Spinal cord (tissue), 10 donors: ENCODE measurements at places on chromosomes 16 and 17. TPM values are rescaled to one million over a fixed set of nuclear protein-coding genes. Genes with fewer than 3 reads are reported as not detected.

The ETV4 gene
- 23.1 TPM for polyA plus RNA-seq

DNA sequence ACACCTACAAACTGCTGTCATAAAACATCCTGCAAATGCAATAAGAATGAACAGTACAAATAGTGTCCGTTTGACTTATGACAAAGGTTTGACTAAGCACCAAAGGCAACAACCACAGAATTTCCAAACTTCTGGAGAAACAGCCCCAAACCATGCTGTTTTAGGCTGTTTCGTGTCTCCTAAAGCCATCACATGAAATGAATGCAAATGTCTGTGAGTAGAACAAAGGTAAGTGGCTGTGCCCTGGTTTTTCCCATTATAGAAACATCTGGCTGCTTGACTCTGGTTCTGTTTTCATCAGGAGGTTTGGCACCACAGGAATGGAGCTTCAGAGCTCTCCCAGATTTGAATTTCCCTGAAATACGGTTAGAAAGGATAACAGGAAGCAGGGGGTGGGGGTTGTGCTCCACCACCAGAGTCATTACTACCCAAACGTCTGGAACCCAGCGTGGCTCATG is 4.6 kb upstream of the EMP2 start:
- H3K4me1 ChIP-seq: peaks cover 11% of the 10 kb centered on the region
- H3K27ac ChIP-seq: no peak overlapping the region
- peaks cover 3% of the 10 kb centered on the region for H3K27me3 ChIP-seq
- no peak for DNase-seq

The ZFP3 gene
- 13.2 TPM for polyA plus RNA-seq

DNA sequence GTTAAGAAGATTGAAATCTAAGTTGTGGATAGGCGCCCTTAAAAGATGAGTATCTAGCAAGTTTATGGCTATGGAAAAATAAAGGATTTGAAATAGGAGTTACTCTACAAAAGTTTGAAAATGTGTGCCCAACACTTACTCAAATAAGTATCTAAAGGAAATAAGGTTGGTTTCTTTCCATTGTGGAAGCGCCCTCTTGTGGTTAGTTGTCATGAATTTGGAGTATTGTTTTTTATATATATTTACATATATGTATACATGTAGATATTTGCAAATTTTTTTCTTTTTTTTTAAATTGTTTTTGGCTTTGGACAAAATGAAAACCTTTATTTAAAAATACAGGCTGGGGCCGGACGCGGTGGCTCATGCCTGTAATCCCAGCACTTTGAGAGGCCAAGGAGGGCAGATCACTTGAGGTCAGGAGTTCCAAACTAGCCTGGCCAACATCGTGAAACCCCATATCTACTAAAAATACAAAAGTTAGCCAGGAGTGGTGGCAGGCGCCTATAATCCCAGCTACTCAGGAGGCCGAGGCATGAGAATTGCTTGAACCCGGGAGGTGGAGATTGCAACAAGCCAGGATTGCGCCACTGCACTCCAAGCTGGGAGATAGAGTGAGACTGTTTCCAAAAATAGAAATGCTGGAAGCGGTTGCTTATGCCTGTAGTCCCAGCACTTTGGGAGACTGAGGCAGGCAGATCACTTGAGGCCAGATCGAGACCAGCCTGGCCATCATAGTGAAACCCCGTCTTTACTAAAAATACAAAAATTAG is 24.0 kb upstream of the VPS4A start:
- H3K36me3 ChIP-seq: peaks cover 8% of the 10 kb centered on the region
- H3K27ac ChIP-seq: no peak overlapping the region
- H3K27me3 ChIP-seq: no peaks in the 10 kb centered on the region
- DNase-seq: peak; percentile 88
- no peaks in the 10 kb centered on the region for H3K4me1 ChIP-seq
